ENCODE measurements at places on chromosomes 3 and 15. TPM values are rescaled to one million over a fixed set of nuclear protein-coding genes. Genes with fewer than 3 reads are reported as not detected.

Gene HRG
- 0.10 TPM for total RNA-seq

Gene ANAPC13
- total RNA-seq = 39.0 TPM

Gene DNAH12
- not detected for total RNA-seq

Gene SLC2A2
- not detected for total RNA-seq

Gene GLDN
- 9.4 TPM for total RNA-seq

Gene GOLGA8S
- total RNA-seq = 0.17 TPM

Gene TICRR
- 0.32 TPM for total RNA-seq

Gene PSMD6
- total RNA-seq = 72.4 TPM

Gene SCN5A
- not detected for total RNA-seq

Gene NR2E3
- total RNA-seq = not detected

Gene PIGZ
- total RNA-seq = 5.2 TPM

Gene DLL4
- total RNA-seq = 4.0 TPM

Gene COL6A5
- 0.04 TPM for total RNA-seq

Gene TLR9
- 0.19 TPM for total RNA-seq

Gene SPATA12
- total RNA-seq = not detected

Gene PPM1L
- total RNA-seq = 46.5 TPM

Gene RTP3
- total RNA-seq = not detected

Gene PTPN23
- 34.3 TPM for total RNA-seq

Gene COLQ
- total RNA-seq = 2.3 TPM

Gene TMCO5A
- total RNA-seq = not detected

Gene PRSS50
- not detected for total RNA-seq

Gene SAMD7
- not detected for total RNA-seq

Gene ZPLD1
- 0.16 TPM for total RNA-seq

Gene USP4
- 32.3 TPM for total RNA-seq

Gene PARP15
- 0.29 TPM for total RNA-seq

Gene GNAT1
- not detected for total RNA-seq

Gene C3orf49
- not detected for total RNA-seq

Gene ZNF860
- total RNA-seq = 1.0 TPM

Gene CHRM5
- total RNA-seq = not detected

Gene PLCL2
- total RNA-seq = 4.3 TPM

Gene P2RY1
- total RNA-seq = 11.6 TPM

Gene CMSS1
- 6.1 TPM for total RNA-seq

Gene FSIP1
- not detected for total RNA-seq

Gene EIF3J
- 45.2 TPM for total RNA-seq

Gene TUSC7
- not detected for total RNA-seq

Gene TRIM42
- total RNA-seq = not detected

Gene ADAMTS17
- 4.1 TPM for total RNA-seq

Gene ARNT2
- total RNA-seq = 2.2 TPM

Gene SCN11A
- 0.10 TPM for total RNA-seq

Gene WNT7A
- total RNA-seq = 0.69 TPM

Gene CDCP1
- total RNA-seq = 79.0 TPM

Gene CCDC32
- 9.4 TPM for total RNA-seq

Gene HTR3E
- not detected for total RNA-seq

Gene SPINT1
- total RNA-seq = 514 TPM

Gene IMPG2
- total RNA-seq = 0.13 TPM

Gene KIAA1143
- 21.0 TPM for total RNA-seq

Gene CFAP20DC
- 0.42 TPM for total RNA-seq

Gene VEPH1
- total RNA-seq = 2.1 TPM

Gene SCG3
- total RNA-seq = not detected

Gene NRROS
- total RNA-seq = 3.1 TPM

Gene GNB4
- total RNA-seq = 91.8 TPM

Gene SLC9C1
- total RNA-seq = not detected

Gene GUCA1C
- total RNA-seq = not detected

Gene SPSB4
- not detected for total RNA-seq

Gene TMEM207
- total RNA-seq = not detected

Gene CRYGS
- total RNA-seq = 2.0 TPM

Gene CCR3
- total RNA-seq = 2.3 TPM
